CD4-positive, alpha-beta T cell treated with Interferon gamma for 1 hour (primary cell): ENCODE measurements at places on chromosomes 2 and 18.

- peak; percentile 17 for DNase-seq
Observed at GRCh38 chr2:176830362-176830761, 382.2 kb upstream of the HNRNPA3 start.

DNA sequence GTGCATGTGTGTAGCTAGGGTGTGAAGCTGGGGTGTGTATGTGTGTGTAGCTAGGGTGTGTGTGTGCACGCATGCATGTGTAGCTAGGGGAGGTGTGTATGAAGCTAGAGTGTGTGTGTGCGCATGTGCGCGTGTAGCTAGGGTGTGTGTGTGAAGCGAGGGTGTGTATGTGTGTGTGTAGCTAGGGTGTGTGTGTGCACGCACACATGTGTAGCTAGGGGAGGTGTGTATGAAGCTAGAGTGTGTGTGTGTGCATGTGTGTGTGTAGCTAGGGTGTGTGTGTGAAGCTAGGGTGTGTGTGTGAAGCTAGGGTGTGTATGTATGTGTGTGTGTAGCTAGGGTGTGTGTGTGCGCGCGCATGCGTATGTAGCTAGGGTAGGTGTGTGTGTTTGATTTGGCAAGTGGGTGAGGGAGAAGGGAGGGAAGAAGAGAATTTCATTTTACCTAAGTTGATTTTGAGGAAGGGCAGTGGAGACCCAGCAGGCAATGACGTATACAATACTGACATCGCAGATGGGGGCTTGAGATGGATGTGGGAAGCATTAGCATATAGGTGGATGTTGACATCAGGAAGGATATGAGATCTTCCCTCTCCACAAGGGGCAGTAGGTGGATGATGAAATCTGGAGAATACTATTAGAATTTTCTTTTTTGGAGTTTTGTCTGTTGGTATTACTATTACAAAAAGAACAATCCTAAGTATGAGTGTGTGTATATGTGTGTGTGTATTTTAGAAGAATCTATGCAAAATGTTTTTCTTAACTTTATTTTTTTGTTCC, 70.7 kb downstream of the PRELID3A start:
- DNase-seq: no peak

GRCh38 chr18:2881088-2881839, 34.5 kb downstream of the EMILIN2 start:
- DNase-seq: no peak

- no peak for DNase-seq
Observed at GRCh38 chr18:78789850-78790249, 189.8 kb upstream of the SALL3 start.

GRCh38 chr2:59874971-59875755, 678.3 kb downstream of the BCL11A start:
- DNase-seq: no peak

GRCh38 chr2:158321264-158321663, 135.3 kb downstream of the CCDC148 start:
- DNase-seq: no peak

DNA sequence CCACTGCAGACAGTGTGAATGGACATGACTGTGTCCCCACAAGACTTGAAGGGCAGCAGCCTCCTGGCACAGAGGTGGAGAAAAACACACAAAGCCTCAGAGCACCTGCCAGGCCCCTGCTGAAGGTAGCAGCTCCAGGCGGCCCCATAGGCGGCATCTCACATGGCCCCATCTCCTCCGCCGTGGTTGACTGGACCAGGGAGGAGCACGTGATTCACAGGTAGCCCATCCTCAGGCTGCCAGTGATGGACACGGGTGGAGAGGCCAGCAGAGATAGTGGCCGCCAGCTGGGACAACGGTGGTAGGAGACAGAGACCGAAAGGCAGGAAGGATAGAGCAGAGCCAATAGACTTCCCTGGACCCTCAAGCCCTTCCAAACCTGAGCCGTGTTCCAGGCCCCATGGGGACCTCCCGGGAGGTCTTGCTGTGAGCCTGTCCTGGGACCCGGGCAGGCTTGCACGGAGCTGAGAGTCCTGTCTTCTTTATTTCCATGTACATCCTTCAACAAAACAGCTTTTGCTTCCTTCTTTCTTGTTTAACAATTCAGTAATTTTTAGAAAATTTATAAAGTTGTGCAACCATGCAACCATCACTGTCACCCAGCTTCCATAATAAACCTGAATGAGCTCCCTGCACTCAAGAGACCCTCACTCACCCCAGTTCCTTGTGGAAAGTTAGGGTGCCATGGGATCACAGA, 26.9 kb downstream of the GPR55 start:
- no peak for DNase-seq

- DNase-seq: no peak
Observed at GRCh38 chr18:25675123-25675850, 323.3 kb upstream of the ZNF521 start.
